Activated T-helper 2 cell treated with anti-CD3 and anti-CD28 coated beads, Interferon-gamma antibody, Interleukin-2, Interleukin-4, amounts not matched to agents 10 μg/mL and 5 μg/mL and 100 μg/mL, durations not matched to agents 14 hours and 24 hours and 36 hours (primary cell): ENCODE measurements at places on chromosomes 5 and 9.

GRCh38 chr5:159819591-159820411 lies 96.5 kb upstream of the ADRA1B start:
- no peak overlapping the region for H3K4me3 ChIP-seq
- no peaks in the 10 kb centered on the region for H3K36me3 ChIP-seq
- no peaks in the 10 kb centered on the region for H3K4me1 ChIP-seq

GRCh38 chr5:78793907-78794662 lies 145.5 kb upstream of the LHFPL2 start:
- H3K27me3 ChIP-seq, result no peaks in the 10 kb centered on the region
- no peak for DNase-seq
- no peak overlapping the region for H3K4me3 ChIP-seq

GRCh38 chr5:76742583-76742982 lies 26.7 kb downstream of the F2R start:
- no peaks in the 10 kb centered on the region for H3K36me3 ChIP-seq
- no peak overlapping the region for H3K4me3 ChIP-seq
- H3K4me1 ChIP-seq, result peaks cover 29% of the 10 kb centered on the region
- H3K27me3 ChIP-seq, result peaks cover 2% of the 10 kb centered on the region

GRCh38 chr9:37229882-37230482 lies 109.6 kb downstream of the ZCCHC7 start:
- no peak overlapping the region for H3K27ac ChIP-seq
- H3K27me3 ChIP-seq, result no peaks in the 10 kb centered on the region
- peaks cover 12% of the 10 kb centered on the region for H3K4me1 ChIP-seq
- DNase-seq, result no peak
- no peak overlapping the region for H3K4me3 ChIP-seq
- peaks cover 9% of the 10 kb centered on the region for H3K36me3 ChIP-seq
